Astrocyte (in vitro differentiated cells and primary cell): ENCODE measurements at places on chromosomes 5 and 9. TPM values are rescaled to one million over a fixed set of nuclear protein-coding genes. Genes with fewer than 3 reads are reported as not detected.

DNA sequence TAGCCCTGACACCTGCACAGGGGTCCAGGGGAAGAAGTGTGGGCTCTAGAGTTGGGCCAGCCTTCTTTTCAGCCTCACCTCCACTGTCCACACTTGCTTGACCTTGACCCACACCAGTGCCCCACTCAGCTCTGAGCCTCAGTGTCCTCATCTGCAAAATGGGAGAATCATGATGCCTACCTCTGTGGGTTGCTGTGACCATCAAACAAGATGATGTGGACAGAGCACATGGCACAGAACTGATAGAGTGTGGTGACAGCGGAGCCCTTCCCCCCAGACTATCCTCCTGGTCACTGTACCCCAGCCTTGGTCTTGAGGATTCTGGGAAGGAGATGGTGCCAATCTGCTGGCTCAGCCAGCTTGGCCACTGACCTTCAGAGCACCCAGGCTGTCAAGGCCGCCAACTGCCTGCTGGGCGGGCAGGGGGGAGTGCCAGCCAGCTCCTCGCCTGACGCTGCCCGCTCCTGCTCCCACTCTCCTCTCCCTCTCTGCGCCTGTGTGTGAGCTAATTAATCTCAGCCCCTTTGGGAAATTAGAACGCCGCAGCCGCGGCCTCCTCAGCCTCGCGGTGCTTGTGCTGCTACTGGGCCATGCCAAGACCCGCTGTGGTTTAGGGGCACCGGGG is 16.7 kb downstream of the CXXC5 start:
- DNase-seq = no peak
- H3K4me1 ChIP-seq = peaks cover 73% of the 10 kb centered on the region
- no peaks in the 10 kb centered on the region for H3K27me3 ChIP-seq
- no peak overlapping the region for H3K27ac ChIP-seq

GRCh38 chr9:116888066-116888465 is 201.0 kb downstream of the TRIM32 start:
- no peaks in the 10 kb centered on the region for H3K27me3 ChIP-seq
- H3K36me3 ChIP-seq = no peaks in the 10 kb centered on the region
- H3K4me3 ChIP-seq = no peak overlapping the region
- H3K4me1 ChIP-seq = no peaks in the 10 kb centered on the region
- no peak for DNase-seq
- H3K27ac ChIP-seq = no peak overlapping the region

GRCh38 chr5:157721159-157721558 is 10.1 kb upstream of the THG1L start:
- no peak overlapping the region for H3K4me3 ChIP-seq
- DNase-seq = no peak
- peaks cover 11% of the 10 kb centered on the region for H3K4me1 ChIP-seq
- no peaks in the 10 kb centered on the region for H3K36me3 ChIP-seq
- H3K27ac ChIP-seq = no peak overlapping the region

GRCh38 chr5:165723931-165724330 is 2218.5 kb downstream of the MAT2B start:
- H3K27me3 ChIP-seq = no peaks in the 10 kb centered on the region
- no peaks in the 10 kb centered on the region for H3K4me1 ChIP-seq
- DNase-seq = no peak

Gene SH3PXD2B
- total RNA-seq = 66.0 and 70.4 TPM in 2 replicates

DNA sequence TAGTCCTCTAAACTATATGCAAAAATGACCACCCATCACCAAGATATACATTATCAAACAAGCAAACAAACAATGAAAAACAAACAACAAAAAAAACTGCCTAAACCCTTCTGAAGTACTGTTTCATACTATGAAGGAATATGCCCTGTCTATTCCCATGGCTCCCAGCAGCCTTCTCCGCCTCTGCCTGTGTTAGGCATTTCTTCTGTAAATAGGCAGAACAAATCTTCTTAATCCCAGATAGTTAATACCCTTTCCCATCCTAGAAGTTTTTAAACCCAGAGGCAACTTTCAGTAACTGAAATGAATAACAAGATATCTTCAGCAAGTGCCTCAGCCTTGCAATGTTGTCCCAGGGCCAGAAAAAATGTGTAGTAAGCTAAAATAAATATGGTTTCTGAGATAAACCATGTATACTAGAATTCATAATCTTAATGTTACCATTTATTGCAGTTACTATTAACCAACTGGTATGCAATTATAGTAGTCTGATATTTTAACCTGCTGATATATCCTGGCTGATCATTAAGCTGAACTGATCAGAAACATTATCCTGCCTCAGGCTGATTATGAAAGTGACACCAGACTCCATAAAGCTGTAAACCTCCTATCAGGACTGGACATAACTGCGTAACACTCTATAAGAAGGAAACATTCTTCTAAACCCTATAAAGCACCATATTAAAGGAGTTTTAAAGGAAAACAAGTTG is 68.5 kb downstream of the ANKRD31 start:
- DNase-seq = no peak
- H3K27ac ChIP-seq = no peak overlapping the region
- H3K27me3 ChIP-seq = no peaks in the 10 kb centered on the region
- H3K36me3 ChIP-seq = no peaks in the 10 kb centered on the region
- H3K4me3 ChIP-seq = no peak overlapping the region

Gene PCDHGA10
- 34.0 and 41.6 TPM in 2 replicates for total RNA-seq

GRCh38 chr9:72779614-72780013 is 173.2 kb downstream of the ALDH1A1 start:
- H3K36me3 ChIP-seq = no peaks in the 10 kb centered on the region
- H3K27me3 ChIP-seq = no peaks in the 10 kb centered on the region
- H3K4me1 ChIP-seq = no peaks in the 10 kb centered on the region
- H3K4me3 ChIP-seq = no peak overlapping the region
- H3K27ac ChIP-seq = no peak overlapping the region

Gene HDHD3
- 8.8 and 9.4 TPM in 2 replicates for total RNA-seq

DNA sequence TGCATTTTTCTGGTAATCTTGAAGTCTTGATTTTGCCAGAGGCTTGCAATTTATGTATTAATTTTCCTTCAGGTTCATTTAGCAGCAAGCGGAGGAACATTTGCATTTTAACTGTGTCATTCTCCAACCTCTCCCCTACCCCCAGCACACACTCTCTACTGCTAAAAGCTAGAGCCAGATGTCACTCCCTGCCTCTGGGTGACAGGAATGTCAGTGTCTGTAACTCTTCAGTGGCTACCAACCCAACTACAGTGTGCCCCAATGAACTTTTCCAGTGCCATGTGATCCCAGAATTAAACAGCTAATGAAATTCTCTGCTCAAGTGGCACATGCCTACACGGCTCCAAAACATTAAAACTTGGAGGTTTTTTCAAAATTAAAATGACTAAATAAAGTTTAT is 260.3 kb downstream of the GOLPH3 start:
- no peaks in the 10 kb centered on the region for H3K36me3 ChIP-seq
- H3K27ac ChIP-seq = no peak overlapping the region
- H3K4me3 ChIP-seq = no peak overlapping the region
- H3K4me1 ChIP-seq = no peaks in the 10 kb centered on the region
- no peaks in the 10 kb centered on the region for H3K27me3 ChIP-seq

- no peak overlapping the region for H3K4me3 ChIP-seq
- peaks cover 5% of the 10 kb centered on the region for H3K4me1 ChIP-seq
- H3K27me3 ChIP-seq = no peaks in the 10 kb centered on the region
- H3K36me3 ChIP-seq = peaks cover 39% of the 10 kb centered on the region
Observed at GRCh38 chr5:150361301-150361700, 3.8 kb downstream of the TCOF1 start.

DNA sequence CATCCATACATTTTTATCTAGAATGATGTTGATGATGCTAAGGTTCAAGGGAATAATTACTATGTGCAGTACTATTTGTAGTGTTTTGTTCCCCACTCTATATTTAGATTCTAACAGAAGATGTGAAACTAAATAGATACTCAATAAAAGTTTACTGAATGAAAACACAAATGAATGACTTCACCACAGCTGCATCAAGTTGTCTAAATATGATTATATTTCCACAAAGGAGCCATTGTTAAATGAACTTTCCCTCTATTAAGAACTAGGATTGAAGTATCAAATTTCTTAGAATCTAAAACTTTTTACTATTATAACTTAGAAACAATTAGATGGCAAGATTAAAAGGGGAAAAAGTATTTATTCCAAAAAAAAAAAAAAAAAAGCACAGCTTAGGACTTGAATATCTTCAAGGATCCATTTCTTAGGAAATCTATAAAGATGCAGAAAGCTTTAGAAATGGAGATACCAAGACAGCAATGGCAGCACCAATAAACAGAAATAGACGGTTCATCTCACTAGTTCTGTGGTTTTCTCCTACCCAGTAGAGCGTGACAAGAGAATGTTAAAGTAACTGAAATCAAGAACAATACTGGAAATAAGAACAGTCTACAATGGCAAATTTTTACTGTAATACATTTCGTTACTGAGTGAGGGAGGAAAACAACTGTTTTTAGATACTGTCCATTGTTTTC is 347.6 kb downstream of the EBF1 start:
- H3K4me1 ChIP-seq = no peaks in the 10 kb centered on the region
- H3K27ac ChIP-seq = no peak overlapping the region
- no peak overlapping the region for H3K4me3 ChIP-seq
- no peaks in the 10 kb centered on the region for H3K36me3 ChIP-seq
- H3K27me3 ChIP-seq = no peaks in the 10 kb centered on the region
